ENCODE measurements at places on chromosomes 16 and 17.

GRCh38 chr17:48555258-48556228, 10.6 kb upstream of the HOXB2 start:
- no peak for DNase-seq

- no peak for DNase-seq
Observed at GRCh38 chr16:87062569-87063442, 254.4 kb downstream of the C16orf95 start.

GRCh38 chr16:28294201-28294600, 1.9 kb downstream of the SBK1 start:
- no peak for DNase-seq

GRCh38 chr16:14186795-14187221, 115.7 kb downstream of the MRTFB start:
- no peak for DNase-seq

DNA sequence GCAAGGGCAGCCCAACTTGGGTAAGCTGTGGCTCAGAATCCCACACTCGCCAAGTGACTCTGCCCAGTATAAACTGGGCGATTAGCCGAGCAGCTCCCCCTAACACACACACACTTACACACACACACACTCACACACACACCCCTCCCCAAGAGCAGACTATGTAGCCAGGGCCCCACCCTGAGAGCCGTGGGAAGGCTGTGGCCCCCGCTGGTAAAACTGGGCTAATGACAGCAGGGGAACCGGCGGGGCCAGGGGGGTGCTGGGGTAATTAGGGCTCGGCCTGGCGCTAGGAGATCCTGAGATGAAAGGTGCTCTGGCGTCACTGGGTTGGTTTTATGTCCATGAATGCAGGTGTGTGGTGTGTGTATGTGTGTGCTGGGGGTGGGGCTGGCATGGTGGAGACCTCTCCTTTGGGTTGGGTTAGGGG, 1.1 kb upstream of the THRA start:
- DNase-seq, result no peak

DNA sequence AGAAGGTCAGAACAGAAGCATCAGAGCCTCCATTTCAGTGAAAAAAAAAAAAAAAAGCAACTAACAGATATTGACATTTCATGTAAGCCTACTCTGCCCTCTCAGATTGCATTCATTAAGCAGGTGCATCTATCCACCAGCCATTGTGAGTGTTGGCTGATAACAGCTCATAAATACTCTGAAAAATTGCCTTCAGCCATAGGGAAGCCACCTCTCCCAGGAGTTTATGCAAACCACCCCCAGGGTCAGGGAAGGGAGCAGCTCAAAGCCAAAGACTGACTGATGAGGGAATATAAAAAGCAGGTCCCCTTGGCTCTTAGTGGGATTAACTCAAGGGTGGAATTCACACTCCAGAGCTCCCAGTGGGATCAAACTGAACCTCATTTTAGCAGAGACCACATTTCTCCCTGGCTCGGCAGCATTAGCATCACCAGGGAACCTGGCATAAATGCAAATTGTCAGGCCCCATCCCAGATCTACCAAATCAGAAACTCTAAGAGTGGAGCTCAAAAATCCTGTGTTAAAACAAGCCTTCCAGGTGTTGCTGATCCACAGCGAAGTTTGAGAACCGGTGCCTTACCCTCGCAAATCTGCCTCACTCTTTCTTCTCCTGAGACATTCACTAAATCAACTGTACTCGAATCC, 14.2 kb downstream of the APOH start:
- DNase-seq, result no peak

DNA sequence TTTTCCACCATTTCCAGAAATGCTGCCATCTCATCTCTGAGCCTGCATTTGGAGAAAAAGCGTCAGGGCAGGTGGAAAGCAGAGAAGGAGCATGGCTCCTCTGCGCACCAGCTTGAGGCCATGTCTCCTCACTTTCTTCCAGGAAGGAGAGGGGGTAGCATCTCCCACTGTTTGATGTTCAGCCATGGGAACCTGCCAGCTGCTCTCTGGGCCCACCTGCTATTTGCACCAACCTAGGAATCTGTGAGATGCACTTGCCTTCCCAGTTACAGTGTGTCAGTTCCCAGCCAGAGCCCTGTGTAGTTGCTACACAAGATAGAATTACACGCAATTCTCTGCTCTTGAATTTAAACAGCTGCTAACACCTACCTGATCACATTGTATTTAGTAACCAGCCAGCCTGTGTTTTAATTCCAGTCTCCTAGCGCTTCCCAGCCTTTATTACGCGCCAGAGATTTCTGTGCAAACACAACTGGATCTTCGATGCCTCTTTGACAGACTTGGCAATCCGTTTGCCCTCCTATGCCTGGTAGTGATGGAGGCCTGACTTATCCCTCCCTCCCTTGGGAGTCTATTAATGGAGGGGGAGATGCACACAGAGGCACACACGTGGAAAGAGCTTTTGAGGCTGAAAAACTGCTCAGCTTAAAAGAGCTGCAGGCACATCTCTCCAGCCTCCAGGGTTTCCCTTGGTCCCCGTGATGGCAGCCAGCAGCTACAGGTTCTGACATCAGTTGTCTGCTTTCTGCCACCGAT, 98.1 kb upstream of the SEC14L1 start:
- DNase-seq, result no peak

DNA sequence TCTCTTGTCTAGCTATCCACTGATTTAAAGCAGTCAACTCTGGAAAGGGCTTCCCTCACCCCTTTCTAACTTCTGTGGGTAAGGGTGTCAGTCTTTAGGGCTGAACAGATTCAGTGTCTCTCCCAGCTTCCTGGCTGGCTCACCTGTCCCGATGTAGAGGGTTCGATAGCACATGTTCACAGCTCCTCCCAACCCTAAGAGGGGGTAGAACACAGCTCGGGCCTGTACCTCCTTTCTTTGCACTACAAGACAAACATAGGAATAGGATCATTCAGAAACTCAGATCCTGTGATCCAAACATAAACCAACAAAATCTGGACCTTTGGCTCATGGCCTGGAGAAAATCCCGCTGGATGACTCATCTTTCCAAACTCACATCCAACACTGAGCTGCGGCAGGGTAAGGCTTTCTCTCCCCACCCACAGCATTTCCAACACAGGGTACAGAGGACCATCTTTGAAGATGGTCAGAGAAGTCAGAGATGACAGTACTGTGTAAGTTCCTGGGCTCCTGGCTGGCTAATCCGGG, 5.8 kb upstream of the DHRS13 start:
- no peak for DNase-seq

DNA sequence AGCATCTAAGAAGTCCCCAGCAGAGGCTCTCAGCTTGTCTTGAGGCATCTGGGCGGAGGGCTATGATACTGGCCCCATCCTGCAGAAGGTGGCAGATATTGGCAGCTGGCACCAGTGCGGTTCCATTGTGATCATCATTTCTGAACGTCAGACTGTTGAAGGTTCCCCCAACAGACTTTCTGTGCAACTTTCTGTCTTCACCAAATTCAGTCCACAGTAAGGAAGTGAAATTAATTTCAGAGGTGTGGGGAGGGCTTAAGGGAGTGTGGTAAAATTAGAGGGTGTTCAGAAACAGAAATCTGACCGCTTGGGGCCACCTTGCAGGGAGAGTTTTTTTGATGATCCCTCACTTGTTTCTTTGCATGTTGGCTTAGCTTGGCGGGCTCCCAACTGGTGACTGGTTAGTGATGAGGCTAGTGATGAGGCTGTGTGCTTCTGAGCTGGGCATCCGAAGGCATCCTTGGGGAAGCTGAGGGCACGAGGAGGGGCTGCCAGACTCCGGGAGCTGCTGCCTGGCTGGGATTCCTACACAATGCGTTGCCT, at the start of gene CIITA:
Gene CIITA, plus strand, starts transcription at position 404 of the 543 bp plus-strand sequence. Its CDS starts 129 bp downstream, at position 533.
- peak; percentile 73 for DNase-seq

- DNase-seq, result no peak
Observed at GRCh38 chr17:289409-289808, 63.2 kb downstream of the RPH3AL start.

- DNase-seq, result no peak
Observed at GRCh38 chr17:65799869-65800268, 238.4 kb upstream of the AXIN2 start.

- DNase-seq, result no peak
Observed at GRCh38 chr17:68446626-68447041, 10.7 kb downstream of the WIPI1 start.

DNA sequence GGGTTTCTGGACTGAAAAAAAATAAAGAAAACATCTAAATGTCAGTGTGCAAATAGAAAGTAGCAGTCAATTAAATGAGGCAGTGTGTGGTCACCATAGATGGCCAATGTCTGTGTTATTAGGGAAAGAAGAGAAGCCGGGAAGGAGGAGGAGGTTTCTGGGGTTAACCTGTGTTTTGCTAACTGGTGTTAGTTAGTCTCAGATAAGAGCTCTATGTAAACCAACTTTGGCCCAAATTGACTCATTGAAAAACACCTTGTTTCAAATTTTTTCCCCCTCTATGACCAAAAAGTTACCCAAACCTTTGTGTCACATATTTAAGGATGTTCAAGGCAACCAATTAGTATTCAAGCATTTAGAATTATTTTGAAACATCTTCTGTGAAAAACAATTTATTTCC, 530.9 kb downstream of the MAF start:
- no peak for DNase-seq

GRCh38 chr17:16037636-16038035, 38.0 kb downstream of the TTC19 start:
- no peak for DNase-seq

DNA sequence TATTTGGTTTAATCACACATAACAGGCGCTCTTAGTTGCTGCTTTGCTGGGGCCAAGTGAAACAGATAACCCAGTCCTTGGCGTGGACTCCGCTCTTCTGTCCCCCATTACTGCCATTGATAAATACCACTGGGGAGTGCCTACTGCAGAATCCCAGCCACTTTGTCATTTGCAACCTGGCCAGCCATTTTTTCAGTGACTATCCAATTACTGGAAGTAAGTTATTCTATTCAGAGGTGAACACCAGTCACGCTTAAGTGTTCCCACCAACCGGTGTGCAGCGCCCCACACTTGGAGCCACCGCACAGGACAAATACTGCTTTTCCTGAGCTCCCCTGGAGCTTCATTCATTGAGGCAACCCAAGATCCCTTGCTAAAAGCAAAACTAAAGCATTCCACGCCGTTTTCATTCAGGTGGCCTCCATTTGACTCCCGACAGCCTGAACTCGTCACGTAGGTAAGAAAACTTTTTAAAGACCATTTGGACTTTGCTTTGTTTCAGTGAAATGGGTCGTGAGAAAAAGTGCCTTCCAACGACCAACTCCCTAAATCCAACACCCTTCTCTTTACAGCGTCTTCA, 1.8 kb downstream of the USP7 start:
- no peak for DNase-seq

DNA sequence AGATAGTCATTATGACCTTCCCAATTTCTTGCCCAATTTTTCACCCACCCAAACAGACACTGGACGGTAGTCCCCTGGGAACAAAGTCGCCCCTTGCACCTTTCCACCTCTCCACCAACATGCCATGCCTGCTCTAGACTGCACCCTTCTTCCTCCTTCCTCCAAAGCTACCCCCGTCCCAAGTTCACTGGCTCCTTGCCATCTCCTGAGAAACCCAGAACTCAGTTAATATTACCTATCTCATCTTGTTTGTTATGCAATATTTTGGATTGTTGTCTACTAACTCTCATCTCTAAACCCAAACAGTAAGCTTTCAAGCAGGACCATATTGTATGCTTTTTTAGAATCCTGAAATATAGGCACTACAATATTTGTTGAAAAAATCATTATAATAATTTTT, 63.3 kb downstream of the USP31 start:
- DNase-seq, result no peak

GRCh38 chr17:63222655-63223054, 223.5 kb downstream of the CYB561 start:
- DNase-seq, result no peak

- DNase-seq, result no peak
Observed at GRCh38 chr17:74386386-74386785, 19.1 kb downstream of the GPR142 start.

DNA sequence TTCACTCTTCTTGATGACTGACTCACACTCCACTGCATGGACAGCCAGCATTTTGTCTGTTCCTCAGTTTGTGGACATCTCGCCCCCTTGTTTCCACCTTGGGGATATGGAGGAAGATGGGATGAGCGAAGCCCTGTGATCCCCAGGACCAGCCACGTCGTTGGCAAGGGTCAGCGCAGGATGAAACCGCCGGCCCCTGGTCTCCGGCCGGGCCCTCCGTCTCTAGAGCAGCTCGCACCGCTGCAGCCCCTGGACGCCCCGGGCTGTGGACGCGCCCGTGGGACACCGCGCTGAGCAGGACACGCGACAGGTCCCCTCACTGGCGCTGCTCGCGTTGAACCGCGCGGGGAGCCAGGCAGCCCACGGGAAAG, 604 bp upstream of the ZC3H18 start:
- no peak for DNase-seq

DNA sequence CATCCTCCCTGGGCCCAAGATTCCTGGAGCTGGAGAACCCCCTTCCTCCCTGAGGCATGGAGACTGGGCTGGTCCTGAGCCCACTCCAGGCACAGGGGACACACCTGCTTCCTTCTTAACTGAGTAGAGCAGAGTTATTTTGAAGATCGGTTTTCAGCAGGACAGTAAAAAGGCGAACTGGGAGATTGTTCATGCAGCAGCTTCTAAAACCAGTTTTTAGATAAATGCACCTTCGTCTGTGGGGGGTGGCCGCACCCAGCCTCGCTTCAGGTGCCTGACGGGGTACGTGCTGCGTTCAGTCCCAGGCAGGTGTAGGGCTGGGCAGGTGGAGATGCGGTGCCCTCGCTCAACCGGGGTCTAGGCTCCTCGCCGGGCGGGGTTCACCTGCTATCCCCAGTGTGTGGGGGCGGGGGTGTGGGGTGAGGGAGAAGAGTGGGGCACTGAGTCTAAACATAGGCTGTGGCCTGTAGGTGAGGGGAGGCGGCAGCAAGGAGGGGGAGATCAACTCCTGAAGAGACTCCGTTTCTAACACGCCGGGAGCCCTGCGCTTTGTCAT, 69.5 kb downstream of the JPH3 start:
- DNase-seq, result no peak

DNA sequence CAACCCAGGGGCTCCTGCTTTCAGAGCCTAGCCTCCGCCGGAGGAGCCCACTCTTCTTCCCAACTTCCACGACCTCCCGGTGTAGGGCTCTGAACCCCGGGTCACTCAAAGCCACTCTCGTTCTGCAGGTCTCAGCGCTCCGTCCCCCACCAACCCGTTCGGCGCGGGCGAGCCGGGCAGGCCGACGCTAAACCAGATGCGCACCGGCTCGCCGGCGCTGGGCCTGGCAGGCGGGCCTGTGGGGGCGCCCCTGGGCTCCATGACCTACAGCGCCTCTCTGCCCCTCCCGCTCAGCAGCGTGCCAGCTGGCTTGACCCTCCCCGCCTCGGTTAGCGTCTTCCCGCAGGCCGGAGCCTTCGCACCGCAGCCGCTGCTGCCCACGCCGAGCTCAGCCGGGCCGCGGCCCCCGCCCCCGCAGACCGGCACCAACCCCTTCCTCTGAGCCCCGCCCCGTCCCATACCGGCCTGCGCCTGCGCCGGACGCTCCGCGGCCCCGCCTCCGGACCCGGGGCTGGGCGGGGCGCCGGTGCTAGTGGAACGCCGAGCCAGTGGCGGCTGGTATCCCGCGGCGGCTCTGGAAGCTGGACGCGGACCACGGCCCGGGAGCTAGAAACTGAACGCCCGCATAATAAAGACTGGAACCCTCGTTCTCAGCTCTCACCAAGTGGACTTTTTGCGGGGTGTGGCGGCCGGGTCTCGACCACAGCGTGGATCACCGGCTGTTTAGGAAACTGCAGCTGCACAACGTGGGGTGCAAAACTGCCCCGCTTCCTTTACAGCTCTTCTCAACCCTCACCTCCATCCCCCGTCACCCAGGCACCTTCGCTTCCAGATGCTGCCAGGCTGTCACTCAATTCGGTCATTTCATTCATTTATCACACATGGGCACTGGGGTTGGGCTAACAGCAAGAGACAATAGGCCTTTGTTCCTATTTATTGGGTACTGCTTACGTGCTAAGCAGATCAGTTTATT, 5.0 kb upstream of the SPATA20 start:
- peak; percentile 74 for DNase-seq

- no peak for DNase-seq
Observed at GRCh38 chr17:79038545-79039135, 14.7 kb downstream of the C1QTNF1 start.
